ENCODE measurements at places on chromosomes 3 and 15.

- no peak for DNase-seq
These were observed 38.4 kb upstream of the TUSC7 start for GRCh38 chr3:116671151-116671550.

- no peak for DNase-seq
These were observed 126.3 kb upstream of the ZNF385D start for GRCh38 chr3:21877214-21877754.

GRCh38 chr15:81279621-81280485, 44.1 kb downstream of the STARD5 start:
- no peak for DNase-seq

- no peak for DNase-seq
These were observed 21.6 kb downstream of the CCDC80 start for GRCh38 chr3:112619295-112619694.

GRCh38 chr3:140216249-140216648, 281.3 kb downstream of the CLSTN2 start:
- DNase-seq, result no peak

- DNase-seq, result peak; percentile 2
These were observed 890.7 kb upstream of the EPHA6 start for GRCh38 chr3:95923496-95924210.

DNA sequence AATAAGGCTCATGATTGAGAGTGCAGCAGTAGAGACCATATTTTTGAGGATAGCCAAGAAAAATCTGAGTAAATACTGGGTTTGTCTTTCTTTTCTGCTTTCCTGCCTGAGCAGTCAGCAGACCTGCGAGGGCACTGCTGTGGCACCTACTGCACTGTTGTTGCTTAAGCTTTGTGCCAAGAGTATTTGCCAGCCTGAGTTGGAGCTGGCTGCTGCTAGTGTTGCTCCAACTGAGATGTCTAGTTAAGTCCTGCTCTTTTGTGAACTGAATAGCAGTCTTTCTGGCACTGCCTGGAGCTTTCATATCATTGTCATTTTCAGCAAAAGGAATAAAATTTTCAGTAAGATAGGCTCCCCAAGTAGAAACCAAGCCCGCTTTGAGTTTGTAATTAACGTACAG, 214.5 kb upstream of the P2RY1 start:
- DNase-seq, result no peak

DNA sequence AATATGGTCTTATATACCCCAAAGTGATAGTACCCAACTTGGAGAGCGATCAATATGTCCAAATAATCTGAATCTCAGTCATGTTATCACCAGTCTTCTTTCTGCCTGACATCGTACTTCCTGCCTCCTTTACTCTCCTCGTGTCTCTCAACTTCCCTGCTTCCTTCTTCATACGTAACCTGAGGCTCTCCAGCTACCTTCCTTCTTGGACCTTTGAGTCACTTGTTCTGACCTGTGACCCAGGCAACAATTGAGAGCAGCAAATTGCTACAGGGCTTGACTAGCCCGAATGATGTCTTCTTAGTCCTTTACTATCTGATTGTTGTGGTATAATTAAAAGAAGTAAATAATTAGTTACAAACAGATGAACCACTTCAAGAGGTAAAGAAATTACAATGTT, 145.9 kb upstream of the MBNL1 start:
- DNase-seq, result no peak

DNA sequence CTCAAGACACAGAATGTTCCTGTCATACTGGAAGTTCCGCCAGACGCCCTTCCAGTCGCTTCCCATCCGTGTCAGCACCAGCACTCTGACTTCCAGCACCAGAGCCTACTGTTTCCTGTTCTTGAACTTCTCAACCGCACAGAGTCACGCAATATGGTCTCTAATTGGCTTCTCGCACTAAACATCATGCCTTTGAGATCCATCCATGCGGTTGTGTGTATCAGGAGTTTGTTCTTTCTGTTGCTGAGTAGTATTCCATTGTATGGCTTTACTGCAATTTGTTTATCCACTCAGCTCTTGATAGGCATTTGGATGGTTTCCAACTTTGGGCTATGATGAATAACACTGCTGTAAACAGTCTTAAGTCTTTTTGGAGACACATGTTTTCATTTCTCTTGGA, 112.1 kb downstream of the LRRK1 start:
- DNase-seq, result no peak

DNA sequence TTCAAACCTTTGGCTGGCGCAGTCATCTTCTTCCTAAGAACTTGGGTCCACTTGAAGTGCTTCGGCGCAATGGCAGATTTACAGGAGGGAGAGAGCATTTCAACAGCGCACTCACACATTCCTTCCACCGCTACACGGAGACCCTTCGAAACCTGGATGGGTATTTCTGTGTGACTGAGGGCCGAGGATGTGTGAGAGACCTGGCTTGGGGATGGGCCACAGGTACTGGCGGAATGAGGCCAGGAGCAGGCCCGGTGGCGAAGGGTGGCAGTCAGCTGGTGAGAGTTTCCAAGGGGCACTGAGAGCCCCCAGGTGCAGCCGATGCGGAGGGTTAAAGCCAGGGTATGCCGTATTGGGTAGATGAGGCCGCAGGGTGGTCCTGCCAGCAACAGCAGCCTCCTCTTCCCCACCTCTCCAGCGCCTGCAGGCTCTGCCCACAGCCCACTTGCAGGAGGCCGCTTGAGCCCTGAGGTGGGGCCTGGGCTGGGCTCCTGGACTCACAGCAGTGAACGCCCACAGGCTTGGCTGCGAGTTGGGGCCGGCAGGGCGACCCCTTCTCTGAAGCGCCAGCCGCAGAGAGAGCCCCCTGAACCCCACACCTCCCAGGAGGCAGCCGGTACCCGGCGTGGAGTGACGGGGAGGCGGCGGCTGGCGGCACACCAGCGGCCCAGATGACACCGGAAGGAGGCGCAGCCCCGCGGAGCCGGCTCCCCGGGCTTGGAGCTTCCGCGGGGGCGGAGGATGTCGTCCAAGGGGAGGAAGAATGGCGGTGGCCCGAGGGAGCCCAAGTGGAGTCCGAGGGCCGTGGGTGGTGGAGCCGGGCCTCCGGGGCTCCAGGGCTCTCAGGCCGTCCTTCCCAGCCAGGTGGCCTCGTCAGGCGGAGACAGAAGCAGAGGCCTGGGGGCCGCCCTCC, 166.5 kb downstream of the NSMCE3 start:
- no peak for DNase-seq

GRCh38 chr3:194150252-194150934, 14.4 kb downstream of the HES1 start:
- DNase-seq, result no peak

DNA sequence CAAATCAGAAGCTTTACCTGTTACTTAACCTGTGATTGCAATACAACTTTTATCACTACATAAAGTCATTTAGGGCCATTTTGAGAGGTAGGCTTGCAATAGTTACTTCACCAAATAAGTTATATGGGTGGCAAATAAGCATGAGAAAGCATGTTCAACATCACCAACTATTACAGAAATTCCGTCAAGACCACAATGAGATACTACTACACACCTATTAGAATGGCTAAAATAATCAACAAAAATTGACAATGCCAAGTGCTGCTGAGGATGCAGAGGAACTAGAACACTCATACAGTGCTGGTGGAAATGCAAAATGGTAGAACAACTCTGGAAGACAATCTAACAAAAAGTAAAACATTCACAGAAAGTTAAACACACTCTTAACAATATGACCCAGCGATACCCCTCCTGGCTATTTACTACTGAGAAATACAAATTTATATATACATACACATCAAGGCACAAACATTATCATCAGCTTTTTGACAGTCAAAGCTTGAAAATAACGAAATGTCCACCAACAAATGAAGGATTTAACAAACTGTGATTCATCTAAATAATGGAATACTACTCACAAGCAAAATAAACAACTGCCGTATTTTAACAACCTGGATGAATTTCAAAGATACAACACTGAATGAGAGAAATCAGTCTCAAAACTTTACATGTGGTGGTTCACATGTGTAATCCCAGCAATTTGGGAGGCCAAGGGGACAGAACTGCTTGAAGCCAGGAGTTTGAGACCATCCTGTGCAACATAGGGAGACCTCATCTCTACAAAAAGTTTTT, 82.9 kb downstream of the MYO9A start:
- DNase-seq, result no peak

DNA sequence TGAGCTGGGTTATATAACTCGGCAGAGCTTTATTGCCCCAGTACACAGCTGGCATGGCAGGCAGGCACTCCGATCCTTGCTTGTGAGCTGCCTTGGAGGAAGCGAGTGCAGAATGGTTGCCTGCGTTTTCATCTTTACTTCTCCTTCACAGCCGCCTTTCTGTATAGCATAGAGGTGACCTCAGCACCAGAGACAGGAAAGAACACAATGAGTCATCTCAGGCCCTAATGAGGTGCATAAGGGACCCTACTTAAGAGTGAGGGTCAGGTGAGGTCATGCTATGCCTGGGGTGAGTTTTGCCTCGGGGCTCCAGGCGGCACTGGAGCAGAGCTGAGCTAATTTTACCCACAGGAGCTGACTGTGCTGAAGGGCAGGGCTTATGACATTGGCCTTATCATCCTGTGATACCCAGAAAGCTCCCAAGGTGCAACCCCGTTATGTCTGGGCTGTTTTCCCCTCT, 43.5 kb downstream of the LPP start:
- DNase-seq, result no peak
